Frontal cortex (tissue), 4 donors: ENCODE measurements at places on chromosomes 5 and 9. TPM values are rescaled to one million over a fixed set of nuclear protein-coding genes. Genes with fewer than 3 reads are reported as not detected.

DNA sequence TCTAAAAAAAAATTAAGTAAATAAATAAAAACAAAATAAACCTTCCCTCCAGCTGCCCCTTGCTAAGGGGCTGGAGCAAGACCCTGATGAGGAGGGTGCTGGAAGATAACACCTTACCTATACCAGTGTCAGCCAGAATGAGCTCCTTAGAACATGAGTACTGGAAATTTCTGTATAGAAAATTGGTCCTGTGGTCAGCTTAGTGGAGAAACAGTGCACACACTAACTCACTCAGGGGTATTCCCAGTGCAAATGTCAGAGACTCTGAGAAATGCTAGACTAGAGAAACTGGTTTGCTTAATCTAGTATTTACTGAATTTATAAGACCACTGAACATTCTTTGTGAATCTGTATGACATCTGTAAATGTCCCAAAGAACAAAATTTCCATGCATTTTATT, 62.1 kb upstream of the CTXN3 start:
- no peak for DNase-seq

Gene PRXL2C
- total RNA-seq = 6.9 TPM

Gene ANKRD18B
- not detected for total RNA-seq

Gene TOR4A
- 0.41 TPM for total RNA-seq

DNA sequence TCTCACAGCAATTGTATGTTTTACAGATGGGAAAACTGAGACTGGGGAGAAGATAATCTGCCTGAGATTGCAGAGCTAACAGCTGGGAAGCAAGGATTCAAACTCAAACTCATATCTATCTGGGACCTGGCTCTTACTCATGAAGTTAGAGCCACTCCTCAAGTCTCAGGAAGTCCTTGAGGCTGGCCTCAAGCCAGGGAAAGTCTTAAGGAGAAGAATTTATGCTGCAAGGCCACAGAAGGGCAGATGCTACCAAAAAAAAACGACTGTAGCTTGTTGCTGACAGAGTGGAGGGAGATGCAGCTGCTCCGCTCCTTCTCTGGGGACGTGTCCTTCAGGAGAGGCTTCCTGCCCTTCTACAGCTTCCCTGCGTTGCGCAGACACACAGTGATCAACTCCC, 39.8 kb downstream of the BARHL1 start:
- DNase-seq = no peak

- DNase-seq = no peak
These were observed 8.5 kb downstream of the INSYN2B start for GRCh38 chr5:169971780-169972179.

Gene LRRC26
- total RNA-seq = 0.41 TPM

Gene LPAR1
- total RNA-seq = 24.5 TPM

DNA sequence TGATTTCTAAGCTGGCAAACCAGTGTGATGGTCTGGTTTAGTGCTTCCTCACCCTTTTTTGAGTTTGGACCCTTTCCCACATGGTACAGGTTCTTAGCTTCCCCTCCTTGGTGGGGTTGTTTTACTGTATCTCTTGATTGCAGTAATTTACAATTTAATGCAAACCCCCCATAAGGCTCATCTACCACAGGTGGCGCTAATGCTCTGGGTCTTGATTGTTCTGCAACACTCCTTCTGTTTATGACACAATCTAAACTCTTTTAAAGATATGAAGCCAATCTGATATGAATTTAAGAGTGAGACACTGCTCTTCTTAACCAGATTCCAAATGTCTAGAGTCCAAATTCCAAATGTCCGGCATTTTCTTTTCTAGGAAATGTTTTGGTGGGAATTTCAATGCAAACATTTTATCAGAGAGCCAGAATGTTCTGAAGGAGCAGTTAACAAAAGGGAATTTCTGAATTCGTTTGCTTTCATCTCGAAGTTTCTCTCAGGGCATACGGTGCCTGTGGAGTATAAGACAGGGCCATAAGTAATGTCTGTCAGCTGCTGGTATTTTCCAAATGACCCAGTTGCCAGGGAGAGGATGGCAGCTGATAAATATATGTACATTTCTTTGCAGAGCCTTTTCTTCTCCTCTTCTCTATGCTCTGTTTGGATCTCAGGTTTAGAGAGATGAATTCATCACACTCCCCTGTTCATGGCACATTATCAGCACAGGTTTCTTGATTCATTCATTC, 246.8 kb downstream of the ARHGAP26 start:
- no peak for DNase-seq

- no peak for DNase-seq
These were observed 31.1 kb downstream of the TUT7 start for GRCh38 chr9:86322973-86323644.

Gene NUTM2F
- not detected for total RNA-seq

Gene SLC36A3
- not detected for total RNA-seq

Gene CCL21
- total RNA-seq = not detected
